ENCODE measurements at places on chromosomes 7 and 10. TPM values are rescaled to one million over a fixed set of nuclear protein-coding genes. Genes with fewer than 3 reads are reported as not detected.

The SFRP5 gene
- total RNA-seq: 0.62 TPM

The NUDT13 gene
- 0.31 TPM for total RNA-seq

The PRXL2A gene
- total RNA-seq: 70.5 TPM

The PNLIP gene
- not detected for total RNA-seq

The TFEC gene
- total RNA-seq: 2.2 TPM
